Lower leg skin (tissue), 4 donors: ENCODE measurements at places on chromosomes 16 and 17. TPM values are rescaled to one million over a fixed set of nuclear protein-coding genes. Genes with fewer than 3 reads are reported as not detected.

The RHBDF1 gene
- 38.6 TPM for total RNA-seq

The SPIRE2 gene
- total RNA-seq = 2.0 TPM

The TEX2 gene
- 38.6 TPM for total RNA-seq

The TVP23C gene
- 7.0 TPM for total RNA-seq

The SRL gene
- 0.84 TPM for total RNA-seq

The CACNG5 gene
- total RNA-seq = not detected

The KRT20 gene
- not detected for total RNA-seq
